ENCODE measurements at places on chromosomes 5 and 9.

- DNase-seq, result no peak
These were observed 34.9 kb upstream of the ATP6V1G1 start for GRCh38 chr9:114552706-114553105.

- no peak for DNase-seq
These were observed 25.0 kb upstream of the ACO1 start for GRCh38 chr9:32359452-32359851.

- DNase-seq, result no peak
These were observed 43.3 kb upstream of the NCS1 start for GRCh38 chr9:130128733-130129431.

GRCh38 chr9:76585487-76586389 lies 126.8 kb downstream of the GCNT1 start:
- no peak for DNase-seq

- no peak for DNase-seq
These were observed 118.6 kb downstream of the SEMA6A start for GRCh38 chr5:116456036-116456435.

GRCh38 chr5:67873935-67874334 lies 341.6 kb upstream of the PIK3R1 start:
- no peak for DNase-seq

DNA sequence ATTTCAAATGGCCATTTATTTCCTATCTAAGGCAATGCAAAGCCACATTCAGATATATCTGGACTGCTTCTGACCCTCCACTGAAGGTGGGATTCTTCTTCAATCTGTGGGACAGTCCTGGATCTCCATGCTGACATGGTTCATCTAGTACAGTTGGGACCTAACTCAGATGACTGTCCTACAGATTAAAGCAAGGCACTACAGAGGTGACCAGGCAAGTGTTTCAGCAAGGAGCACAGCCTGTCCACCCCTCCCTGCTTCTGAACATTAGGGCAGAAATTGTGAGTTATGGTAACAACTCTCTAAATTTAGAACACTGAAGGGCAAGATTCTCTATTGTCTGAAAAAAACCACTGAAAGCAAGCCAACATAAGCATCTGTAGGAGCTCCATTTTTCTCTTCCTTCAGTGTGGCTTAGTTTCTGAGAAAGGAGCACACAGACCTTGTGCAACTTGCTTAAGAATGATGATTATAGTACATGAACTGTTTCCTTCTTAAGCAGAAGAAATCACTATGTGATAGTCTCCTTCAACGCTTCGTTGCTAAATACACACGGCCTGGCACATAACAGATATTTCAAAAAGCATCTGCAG lies 62.9 kb upstream of the BARX1 start:
- DNase-seq, result no peak

DNA sequence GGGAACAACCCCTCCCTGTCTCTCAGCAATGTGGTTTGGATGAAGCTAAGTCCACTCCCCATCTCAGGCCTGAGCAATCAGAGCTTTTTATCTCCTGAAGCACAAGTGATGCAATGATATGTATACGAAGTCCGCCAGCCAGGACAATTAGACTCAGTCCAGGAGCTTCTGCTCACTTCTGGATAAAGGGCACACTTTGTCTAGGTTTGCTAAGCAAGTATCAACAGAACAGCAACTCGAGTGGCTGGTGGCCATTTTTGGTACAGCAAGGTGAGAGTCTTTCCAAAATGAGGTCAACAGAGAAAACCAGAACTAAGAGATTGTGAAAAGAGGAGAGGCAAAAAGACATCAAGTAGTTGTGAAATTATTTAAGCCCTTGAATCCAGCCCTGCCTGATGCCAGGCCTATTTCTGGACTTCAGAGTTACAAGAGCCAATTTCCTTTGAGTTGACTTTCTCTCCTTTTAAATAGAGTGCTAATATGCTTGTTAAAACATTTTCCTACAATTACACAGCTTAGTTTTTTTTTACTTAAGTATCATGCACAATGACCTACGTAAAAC lies 8.2 kb downstream of the NDUFA8 start:
- DNase-seq, result no peak

GRCh38 chr5:141507387-141508091 lies 18.7 kb downstream of the PCDHGC5 start:
- no peak for DNase-seq

DNA sequence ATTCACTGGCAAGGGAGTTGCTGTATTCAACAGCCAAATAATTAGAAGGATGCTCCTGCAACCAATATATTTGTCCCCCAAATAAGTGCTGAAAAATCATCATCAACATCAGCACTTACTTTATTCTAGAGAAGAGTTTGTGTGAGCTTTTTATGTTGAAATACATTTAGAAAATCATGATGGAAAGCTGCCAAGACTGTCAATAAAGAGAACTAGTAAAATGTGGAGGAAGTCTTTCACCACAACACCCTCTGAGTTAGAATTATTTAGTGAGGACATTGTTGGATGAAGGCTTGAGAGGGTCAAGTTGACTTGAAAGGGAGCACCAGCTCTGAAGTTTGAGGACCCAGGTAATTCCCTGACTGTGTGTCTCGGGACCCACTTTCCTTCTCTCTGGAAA lies 100.2 kb upstream of the TBCA start:
- DNase-seq, result no peak

DNA sequence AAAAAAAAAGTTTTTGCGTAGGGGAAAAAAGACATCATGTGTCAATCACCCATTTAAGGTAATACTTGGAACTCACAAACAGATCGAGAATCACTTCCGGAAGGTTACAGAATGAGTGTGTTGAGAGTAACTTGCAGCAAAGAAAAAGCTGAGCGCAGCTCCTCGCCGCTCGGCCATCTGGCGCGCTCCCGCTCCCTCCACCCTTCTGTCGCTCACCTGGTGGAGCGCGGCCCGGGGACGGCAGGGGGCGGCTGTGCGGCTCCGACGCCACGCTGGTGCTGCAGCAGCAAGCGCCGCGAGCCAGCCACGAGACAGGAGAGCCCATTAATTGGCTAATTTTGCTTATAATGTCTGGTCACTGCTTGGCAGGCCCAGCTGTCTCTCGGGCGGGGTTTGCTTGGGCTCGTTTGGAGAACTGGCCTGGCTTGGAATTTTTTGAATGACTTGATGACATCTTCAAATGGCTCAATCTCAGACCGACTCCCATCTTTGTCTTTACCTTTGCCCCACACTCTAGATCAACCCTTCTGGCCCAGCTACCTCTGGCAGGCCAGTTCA lies 601.8 kb downstream of the CCDC171 start:
- no peak for DNase-seq

- DNase-seq, result no peak
These were observed 488.2 kb downstream of the TLE4 start for GRCh38 chr9:80059979-80060378.

- no peak for DNase-seq
These were observed 408.3 kb downstream of the DMRT2 start for GRCh38 chr9:1458503-1458902.

- DNase-seq, result no peak
These were observed 159.1 kb downstream of the CCDC171 start for GRCh38 chr9:15711931-15712330.

- DNase-seq, result no peak
These were observed 545 bp upstream of the CTSV start for GRCh38 chr9:97039514-97039860.

- DNase-seq, result no peak
These were observed 114.0 kb downstream of the C9orf50 start for GRCh38 chr9:129506892-129507291.

- DNase-seq, result no peak
These were observed 216.2 kb downstream of the ENC1 start for GRCh38 chr5:74424162-74424868.

DNA sequence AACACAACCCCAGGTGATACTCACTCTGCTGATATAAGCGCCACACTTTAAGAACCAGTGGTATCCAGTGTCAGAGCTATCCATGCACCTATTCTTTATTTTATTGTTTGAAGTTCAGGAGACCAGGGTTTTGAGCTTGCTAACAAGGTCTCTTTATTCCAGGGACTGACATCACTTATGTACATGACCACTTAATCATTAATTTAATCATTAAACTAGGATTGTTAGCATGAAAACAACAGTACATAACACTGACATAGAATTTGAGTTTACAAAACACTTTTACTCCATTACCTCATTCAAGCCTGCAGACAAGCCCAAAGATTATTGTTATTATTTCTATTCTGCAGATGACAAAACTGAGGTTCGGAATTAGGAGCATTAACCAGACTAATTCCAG lies 151.4 kb upstream of the IQGAP2 start:
- DNase-seq, result no peak

Data from renal cortex interstitium (tissue), 15 donors.